Sigmoid colon (tissue), 7 donors: ENCODE measurements at places on chromosomes 2 and 18. TPM values are rescaled to one million over a fixed set of nuclear protein-coding genes. Genes with fewer than 3 reads are reported as not detected.
A peak's percentile ranks its signal among the peaks of the same experiment; 100 is the strongest.

DNA sequence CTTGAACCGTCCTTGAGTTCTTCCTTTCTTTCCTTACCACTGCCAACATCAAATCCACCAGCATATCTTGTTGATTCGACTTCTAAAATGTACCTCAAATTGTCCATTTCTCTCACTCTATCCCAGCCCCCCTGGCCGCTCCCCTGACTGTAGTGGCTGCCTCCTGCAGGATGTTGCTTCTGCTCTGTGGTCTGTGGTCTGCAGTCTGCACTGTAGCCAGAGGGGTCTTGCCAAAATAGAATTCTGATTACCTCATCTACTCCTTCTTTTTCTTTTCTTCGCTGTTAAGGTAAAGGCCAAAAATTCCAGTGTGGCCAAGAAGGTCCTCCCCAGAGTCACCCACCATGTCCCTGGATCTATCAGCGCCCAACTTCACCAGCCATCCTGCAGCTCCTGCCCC is 79.5 kb upstream of the ALPP start:
- H3K27ac ChIP-seq, result no peak overlapping the region
- no peaks in the 10 kb centered on the region for H3K4me1 ChIP-seq
- no peaks in the 10 kb centered on the region for H3K36me3 ChIP-seq
- H3K27me3 ChIP-seq, result no peaks in the 10 kb centered on the region

GRCh38 chr18:26999797-27000196 is 134.3 kb upstream of the AQP4 start:
- no peaks in the 10 kb centered on the region for H3K36me3 ChIP-seq
- no peak overlapping the region for H3K4me3 ChIP-seq
- H3K27ac ChIP-seq, result no peak overlapping the region
- H3K4me1 ChIP-seq, result no peaks in the 10 kb centered on the region
- no peak for DNase-seq

- H3K27ac ChIP-seq, result no peak overlapping the region
- H3K36me3 ChIP-seq, result no peaks in the 10 kb centered on the region
- H3K4me3 ChIP-seq, result no peak overlapping the region
- no peak for DNase-seq
Measured at GRCh38 chr2:124678043-124678442, 653.0 kb downstream of the CNTNAP5 start.

The CNTNAP5 gene
- 1.4 TPM for total RNA-seq

GRCh38 chr2:13877571-13877970 is 754.9 kb upstream of the LRATD1 start:
- H3K4me3 ChIP-seq, result no peak overlapping the region
- no peak overlapping the region for H3K27ac ChIP-seq
- H3K36me3 ChIP-seq, result no peaks in the 10 kb centered on the region
- DNase-seq, result no peak

GRCh38 chr2:197090742-197091367 is 164.3 kb upstream of the PGAP1 start:
- no peaks in the 10 kb centered on the region for H3K27me3 ChIP-seq
- peaks cover 7% of the 10 kb centered on the region for H3K36me3 ChIP-seq
- peaks cover 27% of the 10 kb centered on the region for H3K4me1 ChIP-seq
- no peak for DNase-seq

The MPHOSPH10 gene
- 22.3 TPM for total RNA-seq

DNA sequence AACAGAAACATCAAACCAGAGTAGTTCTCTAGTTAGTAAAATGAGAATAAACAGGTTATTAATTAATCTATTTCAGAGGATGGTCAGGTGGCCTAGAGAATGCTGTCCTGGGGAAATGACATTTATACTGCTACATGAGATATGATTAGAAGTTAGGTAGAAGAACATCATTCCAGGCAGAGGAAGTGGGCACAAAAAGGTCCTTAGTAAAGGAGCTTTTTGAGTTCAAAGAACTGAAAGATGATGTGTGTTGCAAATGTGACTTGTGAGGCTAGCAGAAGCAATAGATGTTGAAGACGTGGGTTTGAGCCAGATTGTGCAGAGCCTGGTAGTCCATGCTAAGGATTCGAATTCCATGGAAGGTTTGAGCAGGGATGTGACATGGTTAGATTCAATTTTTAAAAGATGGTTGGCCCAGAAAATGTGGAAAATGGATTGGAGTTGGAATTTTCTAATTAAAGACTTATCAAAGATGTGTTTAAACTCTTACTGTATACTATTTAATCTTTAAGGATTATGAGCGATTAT is 34.2 kb downstream of the RAB10 start:
- no peak for DNase-seq
- H3K27me3 ChIP-seq, result no peaks in the 10 kb centered on the region
- no peaks in the 10 kb centered on the region for H3K36me3 ChIP-seq
- H3K4me3 ChIP-seq, result no peak overlapping the region

GRCh38 chr2:16713011-16713423 is 47.4 kb upstream of the CYRIA start:
- no peak for DNase-seq
- H3K27ac ChIP-seq, result no peak overlapping the region
- no peaks in the 10 kb centered on the region for H3K4me1 ChIP-seq
- no peak overlapping the region for H3K4me3 ChIP-seq

The GALR1 gene
- total RNA-seq, result 0.54 TPM

GRCh38 chr18:45896991-45897390 is 70.1 kb downstream of the EPG5 start:
- H3K27me3 ChIP-seq, result no peaks in the 10 kb centered on the region
- H3K27ac ChIP-seq, result peak overlapping the region; percentile 36
- peaks cover 7% of the 10 kb centered on the region for H3K4me1 ChIP-seq
- DNase-seq, result no peak
- no peak overlapping the region for H3K4me3 ChIP-seq

DNA sequence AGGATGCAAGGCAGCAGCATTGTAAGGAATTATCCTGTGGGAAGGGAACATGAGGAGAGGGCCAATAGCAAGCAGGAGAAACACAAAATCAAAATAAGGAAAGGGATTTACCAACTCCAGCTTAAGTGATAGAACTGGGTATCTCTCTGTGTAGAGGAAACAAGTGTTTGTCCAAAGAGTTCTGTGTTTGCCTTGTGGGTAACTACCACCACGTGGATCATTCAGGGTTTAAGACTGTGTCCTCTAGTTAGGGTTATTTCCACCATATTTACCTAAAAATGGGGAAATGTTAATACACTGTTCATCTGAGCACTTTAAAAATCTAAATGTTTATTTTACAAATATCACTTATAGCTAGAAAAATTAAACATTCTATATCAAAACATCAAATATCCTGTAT is 283.3 kb downstream of the EIPR1 start:
- H3K36me3 ChIP-seq, result no peaks in the 10 kb centered on the region
- H3K4me3 ChIP-seq, result no peak overlapping the region
- H3K27ac ChIP-seq, result no peak overlapping the region
- DNase-seq, result no peak
- H3K27me3 ChIP-seq, result peaks cover 15% of the 10 kb centered on the region
- H3K4me1 ChIP-seq, result no peaks in the 10 kb centered on the region

- H3K27me3 ChIP-seq, result no peaks in the 10 kb centered on the region
- DNase-seq, result no peak
- no peaks in the 10 kb centered on the region for H3K36me3 ChIP-seq
- H3K27ac ChIP-seq, result no peak overlapping the region
- no peak overlapping the region for H3K4me3 ChIP-seq
- H3K4me1 ChIP-seq, result no peaks in the 10 kb centered on the region
Measured at GRCh38 chr2:32852856-32853255, 93.9 kb upstream of the LTBP1 start.

DNA sequence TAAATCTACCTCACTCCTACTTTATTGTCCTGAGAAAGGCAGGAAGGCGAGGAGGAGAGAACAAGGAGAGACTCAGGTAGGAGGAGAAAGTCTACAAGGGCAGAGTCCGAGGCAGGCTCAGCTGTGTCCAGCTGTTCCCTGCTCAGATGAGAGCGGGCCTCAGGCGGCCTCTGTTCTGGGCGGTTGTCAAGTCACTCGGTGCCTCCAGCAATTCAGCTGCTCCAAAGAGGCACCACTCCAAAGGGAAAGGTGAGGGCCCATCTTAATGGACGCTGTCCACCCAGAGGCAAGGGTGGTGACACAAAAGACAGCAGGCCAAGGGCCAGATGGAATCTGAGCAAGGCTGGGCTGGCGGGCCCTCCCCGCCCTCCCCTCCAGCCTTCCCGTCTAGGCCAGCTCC is 101.4 kb upstream of the EPAS1 start:
- H3K27ac ChIP-seq, result no peak overlapping the region
- no peaks in the 10 kb centered on the region for H3K36me3 ChIP-seq
- peaks cover 22% of the 10 kb centered on the region for H3K4me1 ChIP-seq
- DNase-seq, result no peak

DNA sequence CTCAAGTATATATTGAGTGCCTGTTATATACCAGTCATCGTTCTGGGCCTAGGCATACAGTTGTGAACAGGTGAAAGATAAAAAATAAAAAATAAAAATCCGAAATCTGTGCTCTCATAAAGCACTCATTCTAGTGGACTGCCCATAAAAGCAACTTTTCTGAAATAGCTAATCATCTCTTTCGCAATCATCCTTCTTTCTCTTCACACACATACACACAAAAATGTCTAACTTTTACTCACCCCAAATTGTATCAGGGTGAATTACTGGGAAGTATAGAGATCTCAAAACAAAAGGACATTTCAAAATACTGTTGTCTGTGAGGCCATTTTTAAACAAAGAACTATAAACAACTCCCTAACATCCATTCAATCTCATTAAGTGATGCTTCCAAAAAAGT is 29.6 kb upstream of the ORC2 start:
- no peaks in the 10 kb centered on the region for H3K4me1 ChIP-seq
- no peak overlapping the region for H3K27ac ChIP-seq
- DNase-seq, result no peak

The GPR45 gene
- not detected for total RNA-seq

The CXCR4 gene
- 13.6 TPM for total RNA-seq

- H3K27ac ChIP-seq, result no peak overlapping the region
- no peak overlapping the region for H3K4me3 ChIP-seq
- no peaks in the 10 kb centered on the region for H3K4me1 ChIP-seq
- H3K27me3 ChIP-seq, result no peaks in the 10 kb centered on the region
- H3K36me3 ChIP-seq, result no peaks in the 10 kb centered on the region
Measured at GRCh38 chr18:9062418-9062751, 40.1 kb upstream of the NDUFV2 start.

DNA sequence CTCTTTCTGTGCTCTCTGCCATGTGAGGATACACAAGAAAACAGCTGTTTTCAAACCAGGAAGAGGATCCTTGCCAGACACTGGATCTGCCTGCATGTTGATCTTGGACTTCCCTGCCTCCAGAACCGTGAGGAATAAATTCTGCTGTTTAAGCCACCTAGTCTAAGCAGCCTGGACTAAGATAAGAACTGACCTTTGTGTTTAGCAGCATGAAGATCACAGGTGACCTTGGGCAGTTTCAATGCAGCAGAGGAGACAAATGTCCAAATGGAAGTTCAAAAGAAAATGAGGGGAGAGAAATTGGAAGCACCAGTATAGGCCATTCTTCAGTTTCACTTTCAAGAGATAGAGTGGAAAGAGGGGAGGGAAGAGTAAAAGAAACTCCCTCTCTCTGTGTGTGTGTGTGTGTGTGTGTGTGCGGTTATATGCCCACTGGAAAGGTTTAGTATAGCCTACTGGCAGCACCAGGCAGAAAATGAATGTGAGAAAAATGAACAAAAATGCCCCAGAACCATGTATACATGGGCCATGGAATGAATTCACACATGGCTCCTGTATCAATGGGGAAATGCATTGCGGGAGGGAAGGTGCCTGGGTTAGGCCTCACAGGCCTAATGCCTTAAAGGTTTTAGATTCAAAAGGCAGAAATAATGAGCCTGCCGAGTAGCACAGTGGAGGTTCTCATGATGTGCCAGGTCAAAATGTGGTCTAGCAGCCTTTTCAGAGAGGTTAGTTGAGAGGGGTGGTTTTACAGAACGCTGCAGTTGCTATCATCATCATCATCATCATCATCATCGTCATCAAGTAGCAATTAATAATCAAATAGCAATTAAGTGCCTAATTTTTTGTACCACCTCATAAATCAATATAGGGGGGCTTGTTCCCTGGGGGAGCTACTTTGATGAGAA is 1.1 kb upstream of the CERS6 start:
- peak overlapping the region; percentile 75 for H3K4me3 ChIP-seq
- no peak for DNase-seq

The CCL20 gene
- 6.4 TPM for total RNA-seq

The PPP4R1 gene
- total RNA-seq, result 162 TPM

DNA sequence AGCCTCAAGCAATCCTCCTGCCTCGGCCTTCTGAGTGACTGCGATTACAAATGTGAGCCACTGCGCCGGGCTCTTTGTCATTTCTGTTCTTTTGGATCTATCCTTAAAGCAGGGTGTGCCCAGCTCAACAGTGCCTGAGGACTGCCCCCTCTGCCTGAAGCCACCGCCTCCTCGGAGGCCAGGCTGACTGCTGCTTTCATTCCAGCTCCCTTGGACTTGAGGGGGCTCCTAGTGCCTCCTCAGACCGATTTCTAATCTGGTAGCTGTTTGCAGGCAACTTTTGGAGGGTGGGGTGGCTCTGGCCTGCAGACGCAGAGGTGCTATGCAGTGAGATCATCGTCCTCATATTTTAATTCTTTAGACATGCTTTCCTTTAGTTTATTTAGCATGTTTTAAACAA is 35.9 kb upstream of the KLF11 start:
- no peak overlapping the region for H3K27ac ChIP-seq
- DNase-seq, result peak; percentile 63
- H3K36me3 ChIP-seq, result no peaks in the 10 kb centered on the region
- no peak overlapping the region for H3K4me3 ChIP-seq
- H3K4me1 ChIP-seq, result no peaks in the 10 kb centered on the region

The SLC4A3 gene
- 5.0 TPM for total RNA-seq

DNA sequence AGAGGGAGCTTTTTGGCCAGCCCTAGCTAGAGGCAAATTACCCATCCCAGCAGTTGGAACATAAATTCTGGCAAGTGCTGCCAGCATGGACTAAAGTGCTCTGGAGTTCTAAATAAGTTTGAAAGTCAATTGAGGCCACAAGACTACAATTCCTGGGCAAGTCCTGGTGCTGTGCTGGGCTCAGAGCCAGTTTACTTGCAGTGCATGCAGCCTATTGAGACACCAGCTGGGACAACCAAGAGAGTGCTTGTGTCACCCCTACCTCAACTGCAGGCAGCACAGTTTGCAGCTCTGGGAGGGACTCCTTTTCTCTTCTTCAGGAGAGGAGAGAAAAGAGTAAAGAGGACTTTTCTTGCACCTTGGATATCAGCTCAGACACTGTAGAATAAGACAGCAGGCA is 277.2 kb upstream of the TMEFF2 start:
- no peaks in the 10 kb centered on the region for H3K36me3 ChIP-seq
- no peak overlapping the region for H3K4me3 ChIP-seq
- DNase-seq, result no peak
- no peaks in the 10 kb centered on the region for H3K4me1 ChIP-seq
